SHP77 (cell line): ENCODE measurements at places on chromosomes 7 and 10.

DNA sequence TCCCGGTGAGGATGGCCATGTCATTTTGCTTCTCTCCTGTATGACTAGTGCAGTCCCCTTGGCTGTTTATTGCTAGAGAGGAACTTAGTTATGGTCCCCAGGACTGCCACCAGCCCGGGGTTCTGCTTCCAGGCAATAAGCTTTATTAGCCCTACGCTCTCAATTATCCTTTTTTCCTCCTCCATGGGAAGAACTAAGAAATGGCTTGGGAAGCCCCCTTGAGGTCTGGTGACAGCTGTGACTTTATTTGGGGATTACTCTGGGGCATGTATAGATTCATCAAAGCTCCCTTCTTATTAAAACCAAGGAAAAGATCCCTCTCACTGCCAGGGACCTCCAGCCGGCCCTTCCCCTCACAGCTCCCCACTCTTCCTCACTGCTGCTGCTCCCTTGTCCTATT is 155.2 kb upstream of the INSYN2A start:
- no peak for DNase-seq

DNA sequence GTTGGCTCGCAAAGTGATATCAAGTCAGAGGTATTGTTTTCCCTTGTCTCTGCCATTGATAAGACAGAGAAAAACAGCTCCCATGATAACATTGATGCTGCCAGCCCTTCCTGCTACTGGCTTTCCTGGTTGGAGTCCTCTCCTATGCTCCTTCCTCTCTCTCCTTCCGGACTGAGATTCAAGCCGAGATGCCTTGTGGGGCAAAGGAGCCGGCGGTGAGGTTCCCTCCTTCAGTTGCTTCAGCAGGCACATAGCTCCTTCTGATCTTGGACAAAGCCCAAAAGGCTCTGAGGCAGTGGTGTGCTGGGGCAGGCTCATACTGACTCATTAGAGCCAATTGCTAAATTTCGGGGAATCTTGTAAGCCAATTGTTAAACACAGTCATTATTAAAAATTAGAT is 8.8 kb upstream of the ZCCHC24 start:
- no peak for DNase-seq

- no peak for DNase-seq
Measured at GRCh38 chr7:30525429-30525828, 20.8 kb upstream of the GGCT start.

DNA sequence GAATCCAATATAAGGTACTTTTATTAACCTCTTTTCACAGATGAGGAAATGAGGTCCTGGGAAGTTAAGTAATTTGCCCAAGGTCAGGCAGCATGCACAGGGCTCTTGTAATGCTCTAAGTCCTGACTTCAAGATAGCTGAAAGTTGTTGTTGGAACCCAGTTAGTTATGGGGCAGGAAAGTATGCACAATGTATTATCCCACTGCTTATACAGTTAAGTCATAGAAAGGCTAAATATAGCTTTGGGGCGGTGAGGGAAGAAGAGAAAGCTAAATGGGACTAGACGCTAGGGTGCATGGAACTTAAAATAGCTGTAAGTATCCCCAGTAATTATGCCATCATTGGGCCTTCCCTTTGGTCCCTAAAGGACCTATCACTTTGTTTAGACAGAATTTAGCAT is 9.2 kb downstream of the GLCCI1 start:
- DNase-seq: no peak

DNA sequence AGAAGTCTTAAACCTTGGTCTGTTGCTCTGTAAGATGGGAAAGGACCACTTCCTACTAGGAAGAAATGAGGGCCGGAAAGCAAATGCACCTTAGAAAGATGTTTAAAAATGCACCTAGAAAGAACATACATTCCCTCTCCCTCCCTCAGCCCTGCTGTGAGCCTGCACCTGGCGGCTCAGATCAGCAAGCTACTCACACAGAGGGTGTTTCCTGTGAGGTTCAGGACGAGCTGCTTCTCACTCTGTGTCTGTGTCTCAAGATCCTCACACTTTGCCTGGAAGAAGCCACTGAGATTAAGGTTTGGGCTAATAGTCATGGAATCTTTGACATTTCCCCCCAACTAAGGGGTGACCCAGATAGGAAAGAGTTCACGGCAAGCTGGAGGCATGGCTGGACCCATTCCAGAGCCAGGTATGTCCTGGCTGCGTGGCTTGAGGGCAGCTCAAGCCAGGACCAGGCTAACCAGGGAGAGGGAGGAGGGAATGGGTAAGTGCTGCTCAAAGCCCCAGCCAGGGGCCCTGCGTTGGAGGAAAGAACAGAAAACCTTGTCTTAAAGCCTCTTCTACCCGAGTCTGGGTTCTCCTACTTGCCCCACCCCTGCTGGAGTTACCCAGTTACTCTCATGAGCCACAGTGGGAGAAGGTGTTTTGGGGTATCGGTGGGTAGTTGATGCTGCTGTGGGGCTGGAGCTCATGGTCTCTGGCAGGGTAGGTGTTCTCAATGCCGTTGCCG is 47.5 kb downstream of the PODXL start:
- no peak for DNase-seq

GRCh38 chr7:28458732-28459131 is 46.4 kb downstream of the CREB5 start:
- DNase-seq: no peak

DNA sequence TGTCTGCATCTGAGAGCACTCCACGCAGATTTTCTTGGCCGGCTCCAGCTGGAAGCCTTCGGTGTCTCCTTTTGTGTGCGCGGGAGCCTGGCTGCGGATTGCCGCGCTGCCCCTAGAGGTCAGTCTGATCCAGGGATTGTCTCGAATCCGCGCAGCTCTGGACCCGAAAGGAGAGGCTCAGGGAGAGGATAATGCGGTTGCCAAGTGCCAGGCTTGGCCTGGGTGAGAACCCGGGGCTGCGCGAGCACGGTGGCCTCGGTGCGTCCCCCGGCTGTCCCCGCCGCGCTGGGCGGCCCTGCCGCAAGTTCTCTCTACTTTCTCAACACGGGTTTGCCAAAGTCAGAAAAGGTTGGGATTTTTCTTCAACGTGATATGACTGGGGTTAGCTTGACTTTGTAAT is 140.9 kb downstream of the ADCYAP1R1 start:
- DNase-seq: peak; percentile 84

DNA sequence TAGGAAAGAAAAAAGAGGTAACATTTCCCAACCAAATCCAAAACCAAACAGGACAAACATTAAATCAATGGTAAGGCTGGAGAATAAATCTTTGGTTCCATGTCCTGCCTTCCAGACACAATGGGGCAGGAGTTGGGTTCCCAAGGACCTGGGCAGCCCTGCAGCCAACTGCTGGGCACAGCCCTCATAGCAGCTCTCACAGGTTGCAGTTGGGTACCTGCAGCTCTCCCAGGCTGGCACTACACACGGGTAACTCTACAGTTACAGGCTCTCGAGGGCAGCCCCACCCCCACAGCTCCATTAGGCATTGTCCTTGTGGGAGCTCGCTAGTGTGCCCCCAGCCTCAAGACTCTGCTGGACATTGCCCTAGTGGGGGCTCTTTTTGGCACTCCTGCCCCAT is 7.5 kb downstream of the GRB10 start:
- DNase-seq: no peak

DNA sequence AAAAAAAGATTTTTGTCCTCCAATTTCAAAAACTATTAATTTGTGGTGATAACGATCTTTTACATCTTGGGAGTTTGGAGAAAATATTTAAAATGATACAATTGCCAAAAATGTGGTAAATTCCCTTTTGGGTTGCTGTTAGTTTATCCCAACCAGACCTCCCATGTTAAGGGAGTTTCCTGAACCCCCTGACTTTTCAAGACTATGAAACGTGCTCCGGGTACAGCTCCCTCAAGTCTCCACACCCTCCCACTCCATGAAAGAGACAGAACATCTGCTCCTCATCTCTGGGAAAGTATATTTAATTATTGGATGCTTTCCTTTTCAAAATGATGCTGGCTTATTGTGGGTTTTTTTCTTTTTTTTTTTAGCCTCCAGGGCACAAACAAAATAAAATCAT is 534.6 kb upstream of the NRP1 start:
- no peak for DNase-seq

DNA sequence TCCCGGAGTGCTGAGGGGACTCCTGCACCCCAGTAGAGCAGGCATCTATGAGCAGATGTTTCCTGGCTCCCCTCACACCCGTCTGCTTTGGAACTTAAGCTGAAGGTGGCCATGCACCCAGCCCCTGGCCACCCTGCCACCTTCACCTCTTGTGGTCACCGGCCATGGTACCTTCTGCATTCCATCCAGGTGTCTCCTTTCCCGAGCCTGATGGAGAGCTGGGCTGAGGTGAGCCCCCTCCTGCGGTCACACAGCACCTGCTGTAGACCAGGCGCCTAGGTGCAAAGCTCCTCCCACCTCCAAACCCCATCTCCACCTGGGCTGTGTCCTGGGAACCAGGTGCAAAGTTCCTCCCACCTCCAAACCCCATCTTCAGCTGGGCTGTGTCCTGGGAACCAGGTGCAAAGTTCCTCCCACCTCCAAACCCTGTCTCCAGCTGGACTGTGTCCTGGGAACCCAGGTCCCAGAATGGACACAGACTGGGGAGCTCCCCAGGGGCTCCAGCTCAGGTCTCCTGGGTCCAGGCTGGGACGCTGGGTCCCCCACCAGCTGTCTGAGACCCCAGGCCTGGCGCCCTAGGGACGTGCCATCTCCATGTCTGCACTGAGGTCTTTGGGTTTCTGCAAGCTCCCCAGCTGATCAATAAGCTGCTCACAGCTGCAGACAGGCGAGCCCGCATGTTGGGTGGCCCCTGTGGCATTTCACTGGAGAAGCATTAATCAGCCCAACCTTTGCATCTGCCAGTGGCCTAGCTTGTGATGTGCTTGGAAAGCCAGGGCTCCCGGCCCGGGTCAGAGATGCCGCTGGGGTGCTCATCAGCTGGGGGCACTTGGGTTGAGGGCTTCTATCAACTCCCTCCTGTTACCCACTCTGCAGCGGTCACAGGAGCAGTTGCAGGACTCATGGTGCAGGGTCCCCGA is 61.2 kb upstream of the INPP5A start:
- no peak for DNase-seq

DNA sequence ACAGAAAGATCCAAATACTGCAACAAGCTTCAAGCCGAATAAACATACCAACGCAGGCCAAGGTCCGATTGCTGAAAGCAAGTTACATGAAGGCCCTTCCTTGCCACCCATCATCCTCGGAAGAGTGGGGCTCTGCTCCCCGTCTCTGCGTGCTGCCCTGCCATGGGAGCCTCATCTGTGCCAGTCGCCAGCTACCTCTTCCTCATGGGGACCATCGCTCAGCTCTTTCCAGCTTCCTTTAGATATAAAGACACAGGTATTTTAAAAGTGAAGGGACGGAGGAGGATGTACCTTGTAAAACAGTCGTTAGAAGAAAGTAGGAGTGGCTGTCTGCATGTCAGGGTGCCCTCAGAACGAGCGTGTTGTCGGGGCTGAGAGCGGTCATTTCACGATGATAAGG is 114.9 kb downstream of the INPP5A start:
- DNase-seq: no peak

DNA sequence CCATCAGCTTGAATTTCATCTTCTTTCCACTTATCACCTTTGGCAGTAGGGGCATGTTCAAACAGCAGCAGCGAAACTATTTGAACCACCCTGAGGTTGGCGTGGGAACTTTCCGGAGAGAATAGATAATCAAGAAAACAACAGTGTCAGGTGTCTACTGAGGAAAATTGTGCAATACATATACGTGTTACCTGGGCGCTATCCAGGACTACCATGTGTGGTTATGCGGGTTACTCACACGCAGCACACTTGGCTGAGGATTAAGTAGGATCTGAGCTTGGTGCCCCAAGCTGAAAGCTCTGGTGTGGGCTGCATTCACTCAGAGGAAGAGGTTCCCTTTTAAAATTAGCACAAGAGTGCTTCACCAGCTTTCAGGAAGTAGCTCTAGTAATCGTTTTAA is 8.8 kb upstream of the ABI1 start:
- no peak for DNase-seq

GRCh38 chr10:72694476-72695369 is 2.8 kb downstream of the MCU start:
- no peak for DNase-seq

DNA sequence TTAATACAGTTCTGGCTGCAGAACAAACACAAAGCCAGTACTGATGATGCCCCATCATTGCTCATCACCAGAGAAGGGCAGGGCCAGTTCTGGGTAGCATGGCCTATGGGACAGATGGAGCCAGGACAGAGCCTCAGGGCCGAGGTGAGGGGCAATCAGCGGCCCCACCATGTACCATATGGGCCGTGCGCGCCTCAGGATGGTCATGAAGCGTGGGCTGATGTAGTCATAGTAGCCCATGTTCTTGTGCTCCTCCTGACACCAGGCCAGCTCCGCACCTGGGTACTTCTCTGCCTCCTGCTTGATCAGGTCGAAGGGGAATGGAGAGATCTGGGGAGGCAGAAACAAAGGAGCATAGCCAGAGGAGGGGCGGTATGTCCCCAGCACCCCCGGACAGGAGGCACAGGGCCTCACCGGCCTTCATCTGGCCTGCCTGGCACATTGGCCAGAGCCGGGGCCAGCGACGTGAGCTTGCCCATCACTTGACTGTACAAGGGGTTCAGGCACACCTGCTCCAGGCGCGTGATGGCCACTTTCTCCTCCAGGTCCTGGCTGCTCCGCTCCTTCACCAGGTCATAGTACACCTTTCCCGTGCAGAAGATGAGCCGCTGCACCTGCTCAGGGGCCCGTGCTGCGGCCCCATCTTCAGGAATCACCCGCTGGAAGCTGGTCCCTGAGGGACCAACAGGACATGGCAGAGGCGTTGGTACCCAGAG is 26.1 kb downstream of the OGDHL start:
- DNase-seq: no peak

DNA sequence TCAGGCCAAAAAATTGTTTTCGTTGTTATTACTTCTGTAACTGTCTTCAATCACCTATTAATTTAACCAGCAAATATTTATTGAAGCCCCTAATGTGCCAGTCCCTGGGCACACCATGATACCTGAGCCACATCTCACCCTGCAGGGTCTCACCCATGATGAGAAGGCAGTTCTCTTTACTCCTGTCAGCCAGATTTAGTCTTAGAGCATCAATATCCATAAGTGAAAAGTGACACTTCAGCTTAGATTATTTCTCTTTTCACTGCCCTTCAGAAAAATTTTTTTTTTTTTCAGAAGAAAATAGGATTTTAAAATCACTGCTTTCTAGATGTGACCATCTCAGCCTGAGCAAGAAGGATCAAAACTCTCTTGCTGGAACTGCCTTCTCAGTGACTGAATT is 258.6 kb upstream of the NFE2L3 start:
- DNase-seq: no peak

- no peak for DNase-seq
Measured at GRCh38 chr7:30545791-30546555, 41.3 kb upstream of the GGCT start.
